ENCODE measurements at places on chromosomes 6 and 20.
A peak's percentile ranks its signal among the peaks of the same experiment; 100 is the strongest.

DNA sequence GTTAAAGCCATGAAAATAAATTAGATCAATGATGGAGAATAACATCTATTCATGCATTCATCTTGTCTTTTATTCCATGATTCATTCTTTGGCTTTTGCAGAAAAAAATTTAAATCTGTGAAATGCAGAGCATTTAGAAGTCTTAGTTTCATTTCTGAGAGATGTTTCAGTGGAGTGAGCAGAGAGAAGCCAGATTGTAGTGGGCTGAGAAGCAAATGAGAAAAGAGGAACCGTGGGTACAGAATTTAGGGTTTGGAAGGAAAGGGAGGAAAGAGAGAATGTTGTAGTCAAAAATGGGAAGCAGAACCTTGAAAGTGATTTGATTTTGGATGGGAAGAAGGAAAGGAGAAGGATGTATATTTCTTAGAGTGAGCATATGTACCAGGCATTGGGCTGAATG, 260.3 kb upstream of the MAN1A1 start:
- DNase-seq = no peak

- DNase-seq = no peak
Measured at GRCh38 chr6:21413428-21413827, 180.1 kb upstream of the SOX4 start.

DNA sequence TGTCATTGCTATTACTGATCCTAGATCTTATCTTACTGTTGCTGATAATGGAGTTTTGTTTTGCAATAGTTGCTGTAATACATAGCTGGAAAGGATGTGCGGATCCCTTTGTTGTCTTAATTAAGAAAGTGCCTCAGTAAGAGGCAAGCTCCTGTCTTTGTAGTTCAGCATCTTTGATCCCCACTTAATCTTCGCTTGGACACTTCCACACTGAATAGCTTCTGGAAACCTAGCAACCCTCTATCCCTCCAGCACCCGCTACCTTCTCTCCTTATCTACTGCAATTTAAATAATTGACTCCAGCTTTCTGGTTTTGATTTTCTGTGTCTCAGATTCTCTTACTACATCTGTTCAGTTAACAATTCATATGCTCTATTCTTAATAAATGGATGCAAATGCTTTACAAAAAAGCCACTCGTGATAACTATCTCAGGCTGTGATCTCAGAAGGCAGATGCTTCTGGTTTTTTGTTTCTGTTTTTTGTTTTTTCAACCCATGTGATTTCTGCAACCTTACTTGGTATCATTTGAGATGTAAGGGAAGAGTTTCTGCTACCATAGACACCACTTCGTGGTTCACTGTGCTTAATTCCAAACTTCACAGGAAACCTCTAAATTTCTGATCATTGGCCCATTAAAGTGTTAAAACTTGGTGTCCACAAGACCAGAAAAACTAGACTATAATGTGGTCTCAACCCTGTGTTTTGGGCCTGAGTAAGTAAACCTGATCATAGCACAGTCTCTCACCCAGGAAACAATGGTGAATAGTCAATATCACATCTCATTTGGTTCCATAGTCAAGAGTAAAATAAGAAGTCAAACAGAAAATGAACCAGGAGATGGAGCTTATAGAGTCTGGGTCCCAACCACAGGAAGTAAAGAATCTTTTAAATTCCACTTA, 352.1 kb upstream of the SOX4 start:
- DNase-seq = no peak

DNA sequence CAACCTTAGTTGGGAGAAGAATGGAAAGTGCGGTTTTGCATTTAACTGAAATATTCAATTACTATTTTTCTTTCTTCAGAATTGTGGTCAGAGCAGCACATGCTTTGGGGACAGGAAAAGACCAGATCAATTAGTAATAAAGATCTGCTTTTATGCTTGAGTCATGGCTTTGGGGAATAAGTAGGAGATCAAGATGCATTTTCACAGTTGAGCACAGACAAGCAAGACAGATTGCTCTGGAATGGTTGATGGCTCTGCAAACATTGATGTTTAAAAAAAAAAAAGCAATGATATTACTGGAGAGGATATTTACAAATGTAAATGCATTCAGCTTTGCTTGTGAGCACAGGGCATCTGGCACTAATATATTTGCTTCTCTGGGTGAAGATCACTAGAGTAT, 224.4 kb upstream of the SASH1 start:
- DNase-seq = no peak

DNA sequence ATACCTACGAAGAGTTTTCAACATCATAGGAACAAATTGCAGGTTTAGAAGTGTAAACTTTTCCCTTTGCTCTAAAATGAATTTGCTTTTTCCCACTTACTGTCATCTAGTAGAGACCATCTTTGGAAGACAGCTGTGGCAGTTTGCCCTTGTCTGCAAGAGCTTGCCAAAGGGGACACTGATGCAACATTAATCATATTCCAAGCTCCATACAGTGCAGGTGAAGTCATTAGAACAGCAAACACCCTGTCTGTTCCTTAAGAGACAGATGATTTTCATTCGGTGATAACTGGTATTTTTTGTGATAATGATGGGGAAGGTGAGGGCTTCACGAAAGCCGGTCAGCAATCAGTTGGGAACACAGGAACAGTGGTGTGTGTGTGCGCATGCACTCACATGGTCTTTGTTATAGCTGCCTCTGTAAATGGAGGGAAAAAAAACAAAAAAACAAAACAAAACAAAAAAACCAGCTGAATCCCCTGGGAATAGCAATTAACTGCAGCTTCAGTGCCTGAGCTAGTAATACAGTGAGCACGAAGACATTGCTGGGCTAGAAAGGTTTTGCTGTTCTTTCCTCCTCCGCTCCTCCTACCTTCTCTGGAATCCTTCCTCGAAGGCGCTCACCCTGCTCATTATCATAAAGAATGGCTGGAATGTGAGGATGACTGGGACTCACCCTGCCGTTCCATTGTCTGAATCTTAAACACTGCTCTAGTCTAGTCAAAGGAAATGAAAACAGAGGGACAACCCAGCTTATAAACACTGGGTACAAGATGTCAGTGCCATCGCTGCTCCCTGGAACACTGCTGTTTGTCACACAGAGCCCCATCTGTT, 35.2 kb upstream of the KIF13A start:
- no peak for DNase-seq

- DNase-seq = no peak
Measured at GRCh38 chr6:156774863-156775405, 2.2 kb upstream of the ARID1B start.

GRCh38 chr6:19394051-19394450, 443.1 kb upstream of the ID4 start:
- DNase-seq = no peak

DNA sequence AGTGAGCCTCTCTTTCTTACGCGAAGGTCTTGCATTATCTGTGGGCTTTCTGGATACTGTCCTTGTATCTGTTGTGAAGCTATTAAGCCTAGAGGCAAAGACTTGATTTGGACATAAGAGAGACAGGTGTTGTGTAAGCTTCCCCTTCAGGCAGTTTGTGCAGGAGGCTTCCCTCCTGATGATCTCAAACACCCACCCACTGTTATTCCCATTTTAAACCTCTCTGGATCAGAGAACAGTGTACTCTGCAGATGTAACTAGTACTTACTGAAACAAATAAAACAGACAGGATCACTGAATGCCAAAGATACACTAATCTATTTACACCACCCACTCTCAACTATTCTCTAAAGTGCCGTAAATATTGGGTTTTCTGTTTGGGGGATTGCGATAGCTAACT, 113.8 kb upstream of the RAB32 start:
- DNase-seq = no peak

- peak; percentile 23 for DNase-seq
Measured at GRCh38 chr6:169008641-169009257, 244.9 kb downstream of the THBS2 start.

DNA sequence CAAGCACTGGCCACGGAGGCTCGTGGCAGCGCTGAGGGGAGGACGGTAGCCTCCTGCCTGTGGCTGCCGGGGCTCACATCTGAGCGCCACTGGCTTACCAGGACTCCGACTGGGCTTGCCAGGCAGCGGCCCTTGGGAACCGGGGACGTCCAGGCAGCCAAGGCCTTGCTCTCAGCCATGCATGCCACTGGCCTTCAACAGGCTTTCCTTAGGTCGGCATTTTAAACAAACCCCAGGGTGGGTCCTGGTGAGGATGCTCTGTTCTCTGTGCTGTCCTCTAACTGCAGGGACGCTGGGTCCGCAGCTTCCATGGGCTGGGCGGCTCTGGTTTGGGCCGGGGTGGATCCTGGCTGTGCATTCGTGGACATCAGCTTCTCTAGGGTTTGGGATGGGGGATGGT, 59.1 kb upstream of the BHLHE23 start:
- DNase-seq = no peak

DNA sequence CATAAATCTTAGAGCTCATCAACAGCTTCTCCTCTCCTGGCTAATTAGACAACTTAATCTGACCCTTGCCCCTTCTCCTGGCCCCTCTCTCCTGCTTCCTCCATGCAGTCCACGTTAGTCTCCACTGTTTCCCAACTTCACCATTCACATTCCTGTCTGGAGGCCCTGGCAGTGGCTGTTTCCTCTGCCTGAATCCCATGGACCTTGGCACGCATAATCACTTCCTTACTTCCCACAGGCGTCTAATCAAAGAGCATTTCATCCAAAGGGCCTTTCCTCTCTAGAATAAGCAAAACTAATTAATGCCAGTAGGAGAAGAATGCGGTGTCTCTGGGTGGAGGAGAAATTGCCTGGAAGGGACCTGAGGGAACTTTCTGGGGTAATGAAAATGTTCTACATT, 16.4 kb upstream of the XRN2 start:
- DNase-seq = no peak

- no peak for DNase-seq
Measured at GRCh38 chr6:11538052-11538818, 686 bp downstream of the TMEM170B start.

- DNase-seq = no peak
Measured at GRCh38 chr6:74100719-74101287, 404.8 kb downstream of the CD109 start.

DNA sequence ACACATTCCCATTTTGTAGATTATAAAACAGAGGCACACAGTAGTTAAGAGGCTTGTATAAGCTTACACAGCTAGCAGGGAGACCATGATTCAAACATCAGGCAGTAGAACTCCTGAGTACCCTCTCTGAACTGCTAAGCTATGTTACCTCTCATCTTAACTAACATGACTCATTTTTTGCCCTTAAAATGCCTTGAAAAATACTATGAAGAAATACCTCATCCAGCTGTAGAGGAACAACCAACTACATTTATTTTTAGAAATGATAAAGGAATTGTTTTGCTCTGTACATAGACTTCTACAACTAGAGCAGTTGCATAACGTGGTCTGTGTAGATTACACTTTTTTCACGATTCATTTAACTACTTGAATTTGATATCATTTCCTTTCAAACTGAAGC, 102.1 kb downstream of the FLRT3 start:
- DNase-seq = no peak

DNA sequence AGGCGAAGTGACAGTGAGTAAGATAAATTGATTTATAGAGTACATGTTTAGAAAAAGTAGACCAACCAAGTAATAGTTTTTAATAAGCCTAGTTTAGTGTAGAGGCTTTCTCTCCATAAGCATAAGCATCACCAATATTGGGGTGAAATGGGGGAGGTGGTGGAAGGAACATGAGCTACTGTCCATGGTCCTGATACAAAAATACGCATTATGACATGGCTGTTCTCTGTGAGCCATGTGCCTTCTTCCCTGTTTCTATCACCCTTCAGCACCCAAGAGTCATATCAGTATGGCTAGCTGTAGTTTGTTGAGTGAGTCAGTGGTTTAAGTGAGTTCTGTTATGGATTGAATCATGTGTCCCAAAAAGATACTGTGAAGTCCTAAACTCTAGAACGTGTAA, 150.8 kb downstream of the EDN1 start:
- DNase-seq = no peak

DNA sequence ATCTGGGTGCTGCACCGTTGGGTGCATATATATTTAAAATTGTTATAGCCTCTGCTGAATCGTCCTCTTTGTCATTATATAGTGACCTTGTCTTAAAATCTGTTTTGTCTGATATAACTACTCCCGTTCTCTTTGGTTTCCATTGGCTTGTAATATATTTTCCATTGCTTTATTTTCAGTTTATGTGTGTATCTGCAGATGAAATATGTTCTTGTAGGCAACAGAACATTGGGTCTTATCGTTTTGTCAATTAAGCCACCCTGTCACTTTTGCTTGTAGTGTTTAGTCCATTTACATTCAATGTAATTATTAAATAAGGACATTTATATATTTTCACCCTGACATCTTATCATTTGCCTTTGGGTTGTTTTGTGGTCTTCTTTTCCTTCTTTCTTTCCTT, 933.9 kb downstream of the EPHA7 start:
- no peak for DNase-seq

DNA sequence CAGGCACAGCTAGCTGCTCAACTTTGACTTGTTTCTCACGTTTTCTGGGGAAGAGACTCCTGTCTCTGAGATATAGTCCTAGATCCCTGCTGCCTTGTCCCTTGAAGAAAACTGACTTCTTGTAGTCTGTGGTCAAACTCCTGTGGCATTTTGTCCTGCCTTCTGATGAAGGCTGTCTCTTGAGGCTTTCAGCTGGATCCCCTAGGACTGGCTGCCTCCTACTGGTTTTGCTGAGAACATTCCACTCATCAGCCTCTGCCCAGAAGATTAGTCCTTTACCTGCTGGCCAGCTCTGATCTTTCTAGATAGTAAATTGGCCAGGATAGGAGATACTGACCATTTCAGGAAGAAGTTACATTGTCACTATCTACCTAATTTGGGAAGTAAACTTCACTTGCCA, 71.9 kb upstream of the CNR1 start:
- no peak for DNase-seq

DNA sequence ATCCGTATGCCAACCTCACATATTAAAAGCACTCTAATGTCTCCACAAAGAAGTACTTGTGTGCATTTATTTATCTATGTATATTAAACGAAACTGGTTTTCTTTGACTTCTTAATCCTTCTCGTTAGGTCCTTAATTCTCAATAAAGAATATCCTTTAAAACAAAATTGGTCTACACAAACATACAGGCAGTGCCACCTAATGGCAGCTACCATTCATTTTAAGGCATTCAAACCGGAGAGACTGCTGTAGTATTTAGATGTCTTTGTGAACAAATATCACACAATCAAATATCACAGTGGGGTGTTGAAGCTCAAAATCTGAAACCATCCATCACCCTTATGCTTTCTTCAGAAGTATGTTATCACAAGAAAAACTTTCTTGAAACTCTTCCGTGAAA, 96.6 kb upstream of the IRAK1BP1 start:
- DNase-seq = no peak
